Fibroblast of villous mesenchyme (primary cell): ENCODE measurements at places on chromosomes 4 and X. TPM values are rescaled to one million over a fixed set of nuclear protein-coding genes. Genes with fewer than 3 reads are reported as not detected.

GRCh38 chrX:154452823-154453222, 5.3 kb upstream of the PLXNA3 start:
- no peak for DNase-seq

DNA sequence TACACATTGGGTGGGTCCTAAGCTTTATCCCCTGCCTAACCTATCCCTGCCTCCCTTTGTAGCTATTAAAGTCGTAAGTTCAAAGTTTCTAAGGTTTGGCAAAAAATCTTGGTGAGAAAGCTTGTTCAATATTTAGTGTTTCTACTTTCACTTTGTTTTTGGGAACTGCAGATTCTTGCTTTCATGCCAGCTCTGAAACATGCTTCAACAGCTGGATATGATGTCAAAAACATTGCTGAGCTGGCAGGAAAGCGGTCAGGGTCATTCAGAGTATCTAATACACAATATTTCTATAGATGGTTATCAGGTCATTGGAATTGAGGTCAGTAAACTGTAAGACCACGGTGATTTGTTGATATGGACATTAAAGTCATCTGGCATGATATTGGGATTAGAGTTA, 19.7 kb downstream of the CENPI start:
- DNase-seq: peak; percentile 35

DNA sequence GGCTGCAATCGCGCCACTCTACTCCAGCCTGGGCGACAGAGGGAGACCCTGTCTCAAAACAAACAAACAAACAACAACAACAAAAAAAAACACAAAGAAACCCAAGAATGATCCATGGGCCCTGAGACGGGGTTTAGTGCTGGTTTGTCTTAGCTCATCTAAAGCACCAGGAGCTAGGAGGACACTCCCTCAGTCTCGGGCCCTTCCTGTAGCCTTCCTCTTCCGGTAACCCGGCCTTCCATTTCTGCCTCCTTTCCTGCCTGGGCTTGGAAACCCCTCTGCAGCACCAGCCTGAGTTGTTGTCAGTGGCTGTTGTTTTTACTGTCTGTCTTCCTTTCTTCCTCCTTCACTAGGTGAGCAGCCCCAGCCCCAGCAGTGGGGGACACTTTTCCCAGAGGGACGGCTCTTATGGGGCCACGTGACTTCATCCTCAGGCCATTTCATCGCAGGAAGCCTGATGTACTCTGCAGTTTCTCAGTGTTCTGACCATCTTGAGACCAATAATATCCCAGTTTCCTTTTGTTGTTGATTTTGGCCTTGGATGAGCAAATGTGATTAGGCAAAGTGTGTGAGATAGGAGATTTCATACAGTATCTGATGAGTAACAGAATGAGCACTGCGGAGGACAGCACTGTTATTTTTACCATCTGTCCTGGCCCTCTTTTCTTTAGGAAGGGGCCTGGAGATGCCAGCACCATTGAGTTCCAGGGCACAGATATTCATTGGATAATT, 90.1 kb downstream of the ANAPC4 start:
- DNase-seq: no peak

- DNase-seq: peak; percentile 76
Observed at GRCh38 chr4:55359397-55359916, 13.4 kb downstream of the SRD5A3 start.

- no peak for DNase-seq
Observed at GRCh38 chr4:78047366-78047765, 9.8 kb upstream of the FRAS1 start.

Gene F8A3
- 2.3 and 2.6 TPM in 2 replicates for total RNA-seq

Gene TMPRSS11F
- not detected in 2 replicates for total RNA-seq
